ENCODE measurements at places on chromosomes 7 and 10. TPM values are rescaled to one million over a fixed set of nuclear protein-coding genes. Genes with fewer than 3 reads are reported as not detected.

Gene TAS2R3
- 0.47 TPM for total RNA-seq

Gene FIS1
- 133 TPM for total RNA-seq

Gene VPS50
- total RNA-seq, result 18.0 TPM

DNA sequence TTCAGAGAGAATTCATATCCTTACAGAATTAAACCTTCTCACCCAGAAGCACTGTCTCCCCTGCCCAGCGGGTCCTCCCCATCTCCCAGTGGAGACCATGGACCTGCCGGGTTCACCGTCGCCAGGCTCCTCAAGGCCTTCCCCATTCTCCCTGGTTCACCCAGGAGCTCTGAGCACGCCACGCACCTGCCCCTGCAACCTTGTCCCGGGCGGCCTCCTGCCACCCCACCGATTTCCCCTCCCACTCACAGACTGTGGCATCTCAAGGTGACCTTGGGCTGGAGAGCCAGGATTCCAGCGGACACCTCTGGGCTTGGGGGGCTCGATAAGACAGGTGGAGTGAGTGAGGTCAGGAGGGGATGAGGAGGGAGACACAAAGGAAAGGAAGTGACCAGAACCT, 135.3 kb downstream of the PTPRN2 start:
- DNase-seq, result no peak
- H3K27ac ChIP-seq, result no peak overlapping the region
- H3K36me3 ChIP-seq, result no peaks in the 10 kb centered on the region
- no peak overlapping the region for H3K4me3 ChIP-seq

Gene TMEM196
- not detected for total RNA-seq

- DNase-seq, result no peak
- H3K4me1 ChIP-seq, result no peaks in the 10 kb centered on the region
- no peaks in the 10 kb centered on the region for H3K36me3 ChIP-seq
These were observed 448.5 kb downstream of the NXPH1 start for GRCh38 chr7:8881916-8882315.

DNA sequence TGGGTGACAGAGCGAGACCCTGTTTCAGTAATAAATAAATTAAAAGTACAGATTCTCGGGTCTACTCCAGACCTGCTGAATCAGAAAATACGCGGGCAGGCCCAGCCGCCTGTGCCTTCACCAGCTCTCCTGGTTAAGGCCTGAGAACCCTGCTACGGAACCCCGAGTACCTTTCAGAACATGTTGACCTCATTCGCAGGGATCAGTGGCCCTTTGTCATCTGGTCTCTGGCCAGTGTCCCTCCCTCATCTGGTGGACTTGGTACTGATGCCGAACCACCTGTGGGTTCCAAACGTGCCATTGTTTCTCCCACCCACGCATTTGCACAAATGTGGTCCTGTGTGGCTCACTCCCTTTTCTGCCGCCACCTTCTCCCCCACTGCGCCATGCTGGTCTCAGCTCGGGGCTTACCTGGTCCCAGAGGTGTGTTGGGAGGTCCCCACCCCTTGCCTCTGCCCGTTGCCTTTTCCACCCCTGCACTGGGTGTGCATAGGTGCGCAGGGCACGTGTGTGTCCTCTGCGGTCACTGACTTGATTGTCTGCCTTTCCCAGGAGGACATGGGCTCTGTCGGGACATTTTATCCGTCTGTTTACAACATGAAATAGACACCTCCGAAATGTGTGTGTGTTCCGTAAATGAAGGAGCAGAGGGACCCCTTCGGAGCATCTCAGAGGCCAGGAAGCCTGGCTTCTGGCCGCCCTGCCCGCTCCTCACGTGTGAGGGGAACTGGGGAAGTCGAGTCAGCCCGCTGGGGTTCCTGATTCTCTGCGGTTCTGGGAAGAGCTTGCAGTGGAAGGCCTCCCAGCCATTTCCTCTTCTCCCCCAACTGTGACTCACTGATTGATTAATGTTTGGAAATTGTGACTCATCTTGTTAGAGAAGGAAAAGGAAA, 135.2 kb downstream of the CUX1 start:
- no peaks in the 10 kb centered on the region for H3K36me3 ChIP-seq
- DNase-seq, result no peak
- H3K27me3 ChIP-seq, result no peaks in the 10 kb centered on the region
- H3K27ac ChIP-seq, result peak overlapping the region; percentile 19

Gene MMD2
- total RNA-seq, result not detected

Gene TUBAL3
- 0.75 TPM for total RNA-seq

DNA sequence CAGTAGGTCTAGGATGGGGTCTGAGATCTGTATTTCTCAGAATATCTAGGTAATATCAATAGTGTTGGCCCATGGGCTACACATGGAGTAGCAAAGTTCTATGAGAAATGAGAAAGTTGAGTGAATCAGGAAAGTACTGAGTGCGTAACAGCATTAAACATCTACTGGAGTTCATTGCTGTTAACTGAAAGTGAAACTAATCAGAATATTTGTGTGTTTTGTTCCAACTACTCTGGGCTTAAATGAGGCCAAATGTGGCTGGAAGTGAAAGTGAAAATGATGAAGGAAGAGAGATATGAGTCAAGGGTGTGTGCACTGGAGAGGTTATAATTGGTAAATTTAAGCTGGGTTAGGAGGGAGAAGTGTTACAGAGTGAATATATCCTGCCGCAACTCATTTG, 46.5 kb downstream of the TMEM106B start:
- H3K36me3 ChIP-seq, result no peaks in the 10 kb centered on the region
- no peaks in the 10 kb centered on the region for H3K27me3 ChIP-seq
- no peak for DNase-seq
- H3K4me3 ChIP-seq, result peak overlapping the region; percentile 24
- peak overlapping the region; percentile 58 for H3K27ac ChIP-seq

GRCh38 chr7:135672560-135673359, 10.4 kb downstream of the STMP1 start:
- H3K4me3 ChIP-seq, result no peak overlapping the region
- H3K27me3 ChIP-seq, result no peaks in the 10 kb centered on the region
- no peaks in the 10 kb centered on the region for H3K36me3 ChIP-seq
- no peak for DNase-seq
- H3K27ac ChIP-seq, result no peak overlapping the region

GRCh38 chr10:71272056-71272771, 46.8 kb upstream of the SLC29A3 start:
- no peaks in the 10 kb centered on the region for H3K4me1 ChIP-seq
- DNase-seq, result no peak
- no peaks in the 10 kb centered on the region for H3K27me3 ChIP-seq
- no peak overlapping the region for H3K4me3 ChIP-seq

GRCh38 chr7:108145401-108145800, 15.2 kb upstream of the LAMB4 start:
- no peak for DNase-seq
- no peaks in the 10 kb centered on the region for H3K36me3 ChIP-seq
- no peak overlapping the region for H3K4me3 ChIP-seq
- no peak overlapping the region for H3K27ac ChIP-seq
- H3K27me3 ChIP-seq, result no peaks in the 10 kb centered on the region
- H3K4me1 ChIP-seq, result peaks cover 3% of the 10 kb centered on the region

DNA sequence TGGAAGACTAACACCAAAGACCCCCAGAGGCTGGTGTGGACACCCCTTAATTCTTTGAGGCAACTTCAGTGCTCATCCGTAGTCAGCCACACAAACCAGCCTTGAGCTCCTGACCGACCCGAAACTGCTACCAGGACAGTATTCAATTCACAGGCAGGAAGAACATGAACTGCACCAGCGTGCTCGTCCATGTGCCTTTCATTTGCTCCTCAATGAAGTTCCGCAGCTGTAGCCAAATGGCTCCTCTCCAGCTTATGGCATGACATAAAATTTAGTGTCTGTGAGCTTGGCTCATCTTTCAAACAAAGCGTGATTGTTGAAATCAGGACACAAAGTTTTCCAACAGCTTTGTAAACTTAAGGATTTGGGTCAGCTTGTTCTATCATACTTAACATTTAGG, 144.1 kb upstream of the FAM171A1 start:
- no peaks in the 10 kb centered on the region for H3K27me3 ChIP-seq
- no peaks in the 10 kb centered on the region for H3K4me1 ChIP-seq
- no peak for DNase-seq
- no peak overlapping the region for H3K4me3 ChIP-seq
- H3K36me3 ChIP-seq, result no peaks in the 10 kb centered on the region
- no peak overlapping the region for H3K27ac ChIP-seq

Gene METTL27
- 1.6 TPM for total RNA-seq

GRCh38 chr10:24883176-24883575, 69.2 kb downstream of the PRTFDC1 start:
- H3K27ac ChIP-seq, result no peak overlapping the region
- no peaks in the 10 kb centered on the region for H3K4me1 ChIP-seq
- H3K4me3 ChIP-seq, result no peak overlapping the region
- no peaks in the 10 kb centered on the region for H3K27me3 ChIP-seq
- no peak for DNase-seq

Measured in liver (tissue), 10 donors.